ENCODE measurements at places on chromosomes 11 and 22.

GRCh38 chr22:45696227-45696626 lies 24.6 kb downstream of the ATXN10 start:
- no peak for DNase-seq

DNA sequence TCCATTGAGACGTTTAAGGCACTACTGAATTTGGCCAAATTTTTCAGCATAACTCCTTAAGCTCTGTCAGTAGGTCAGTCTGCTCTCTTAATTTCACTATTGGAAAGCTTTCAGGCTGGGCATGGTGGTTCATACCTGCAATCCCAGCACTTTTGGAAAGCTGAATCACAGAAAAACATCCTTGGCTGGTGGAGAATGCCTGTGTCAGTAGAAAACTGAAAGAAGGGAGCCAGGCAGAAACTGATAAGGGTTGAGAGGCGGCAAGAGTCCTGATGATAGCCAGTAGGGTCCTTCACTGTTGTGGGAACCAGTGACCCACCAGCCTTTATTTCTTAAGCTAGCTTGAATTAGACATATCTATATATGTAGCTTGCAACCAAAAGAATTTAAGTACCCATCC lies 22.6 kb downstream of the NEU3 start:
- DNase-seq = no peak

- no peak for DNase-seq
Measured at GRCh38 chr22:47124451-47124881, 362.0 kb downstream of the TBC1D22A start.

GRCh38 chr22:38203855-38204514 lies 2.2 kb downstream of the MAFF start:
- DNase-seq = peak; percentile 83

- DNase-seq = no peak
Measured at GRCh38 chr22:46929710-46930204, 167.3 kb downstream of the TBC1D22A start.

- no peak for DNase-seq
Measured at GRCh38 chr11:27100534-27100933, 59.9 kb downstream of the BBOX1 start.

- no peak for DNase-seq
Measured at GRCh38 chr11:17477361-17477760, 716 bp upstream of the ABCC8 start.

- no peak for DNase-seq
Measured at GRCh38 chr22:39360674-39361413, 11.1 kb downstream of the SYNGR1 start.

- DNase-seq = no peak
Measured at GRCh38 chr11:340539-341512, 20.2 kb upstream of the IFITM3 start.

DNA sequence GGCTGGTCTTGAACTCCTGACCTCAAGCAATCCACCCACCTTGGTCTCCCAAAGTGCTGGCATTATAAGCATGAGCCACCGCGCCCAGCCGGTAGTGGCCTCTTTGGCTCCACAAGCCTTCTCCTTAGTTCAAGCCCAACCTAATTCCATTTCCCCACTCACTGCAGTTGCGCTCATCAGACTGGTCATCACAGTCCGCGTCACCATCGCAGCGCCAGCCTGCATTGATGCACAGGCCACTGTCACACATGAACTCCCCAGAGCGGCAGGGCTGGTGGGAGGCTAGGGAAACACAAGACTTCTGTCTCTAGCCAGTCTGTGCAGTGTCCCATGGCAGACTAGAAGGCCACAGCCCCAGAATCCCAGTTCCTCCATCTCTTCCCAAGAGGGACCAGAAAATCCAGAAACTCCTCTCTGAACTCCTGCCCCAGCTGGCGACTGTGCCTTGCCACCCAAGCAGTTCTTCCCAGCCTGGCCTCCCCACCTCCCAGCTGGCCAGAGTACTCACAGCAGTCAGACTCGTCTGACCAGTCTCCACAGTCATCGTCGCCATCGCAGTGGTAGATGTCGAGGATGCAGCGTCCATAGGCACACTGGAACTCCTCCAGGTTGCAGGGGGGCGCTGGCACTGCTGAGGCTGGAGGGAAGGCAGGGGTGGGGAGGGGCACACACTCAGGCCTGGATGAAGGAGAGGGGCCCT lies 19.8 kb downstream of the LRP4 start:
- no peak for DNase-seq

- DNase-seq = no peak
Measured at GRCh38 chr11:93840981-93841380, 9.4 kb downstream of the VSTM5 start.

- DNase-seq = peak; percentile 70
Measured at GRCh38 chr11:68010090-68011041, at the start of gene ALDH3B1. TSS of gene ALDH3B1 (plus strand) at chr11:68010327. CDS start at chr11:68015298, 4,971 bp downstream.

DNA sequence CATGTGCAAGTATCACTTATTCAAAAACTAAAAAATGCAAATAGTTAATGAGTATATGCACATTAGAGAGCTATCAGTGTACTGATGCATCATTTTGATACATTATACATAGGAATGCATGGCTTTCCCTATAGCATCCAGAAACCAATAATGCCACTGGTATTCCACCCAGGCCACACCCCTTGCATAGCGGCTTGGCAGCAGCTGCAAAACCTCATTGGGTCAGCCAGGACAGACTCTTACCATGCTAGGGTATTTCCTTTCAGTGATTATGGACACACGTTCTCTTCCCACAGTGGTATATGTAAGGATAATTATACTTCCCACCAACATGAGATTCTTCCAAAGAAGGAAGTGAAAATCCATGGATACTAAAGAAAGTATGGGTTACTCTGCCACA lies 145.9 kb upstream of the PITPNB start:
- DNase-seq = peak; percentile 24

DNA sequence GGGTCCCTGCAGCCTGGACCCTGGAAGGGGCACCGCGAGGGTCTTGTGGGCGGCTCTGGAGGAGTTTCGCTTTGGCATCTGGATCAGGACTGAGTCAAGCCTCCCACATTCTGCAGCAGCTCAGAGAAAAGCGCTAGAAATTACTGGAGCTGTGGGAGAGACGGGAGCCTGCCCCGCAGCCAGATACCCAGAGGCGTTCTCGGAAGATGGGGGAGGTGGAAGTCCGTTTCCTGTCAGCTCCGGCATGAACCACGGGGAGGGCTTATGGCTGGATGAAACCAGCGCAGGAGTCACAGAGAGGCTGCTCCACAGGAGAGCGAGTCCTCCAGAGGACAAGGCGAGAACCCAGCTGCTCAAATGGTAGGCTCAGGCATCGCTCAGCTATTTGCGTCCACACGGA lies 379.3 kb downstream of the OPCML start:
- no peak for DNase-seq

DNA sequence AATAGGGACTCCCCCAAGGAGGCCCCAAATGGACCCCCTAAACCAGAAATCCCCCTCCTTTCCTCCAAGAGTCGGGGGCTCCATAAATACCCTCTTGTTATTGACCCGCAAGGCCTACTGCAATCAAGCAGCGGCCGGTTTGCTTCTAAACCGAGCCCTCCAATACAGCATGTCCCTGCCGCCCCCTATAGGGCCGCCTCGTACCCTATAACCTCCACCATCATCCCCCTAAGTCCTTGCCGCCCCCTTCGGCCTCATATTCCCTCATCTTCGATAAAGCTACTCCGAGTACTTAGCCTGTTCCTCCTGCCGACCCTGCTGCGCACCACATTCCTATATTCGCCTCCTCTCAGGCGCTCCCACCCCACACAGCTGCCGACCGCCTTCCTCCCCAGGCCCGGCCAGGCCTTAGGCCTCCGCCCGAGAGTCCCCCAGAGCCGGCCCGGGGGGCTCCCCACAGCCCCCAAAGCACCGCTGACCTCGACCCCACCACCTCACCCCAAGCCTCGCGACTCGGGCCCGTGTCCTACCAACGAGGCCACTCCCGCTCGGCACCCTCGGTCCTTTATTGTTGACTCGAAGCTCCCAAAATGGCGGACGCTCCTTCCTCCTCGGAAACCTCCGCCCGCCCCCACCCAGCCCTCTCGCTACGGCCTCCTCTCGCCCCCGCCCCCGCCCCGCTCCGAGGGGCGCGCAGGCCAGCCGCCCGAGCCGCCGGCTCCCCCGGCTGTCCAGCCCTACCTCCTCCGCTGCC lies 430 bp downstream of the DDX6 start:
- peak; percentile 56 for DNase-seq

- no peak for DNase-seq
Measured at GRCh38 chr22:20221421-20222340, 46.4 kb downstream of the RTN4R start.

DNA sequence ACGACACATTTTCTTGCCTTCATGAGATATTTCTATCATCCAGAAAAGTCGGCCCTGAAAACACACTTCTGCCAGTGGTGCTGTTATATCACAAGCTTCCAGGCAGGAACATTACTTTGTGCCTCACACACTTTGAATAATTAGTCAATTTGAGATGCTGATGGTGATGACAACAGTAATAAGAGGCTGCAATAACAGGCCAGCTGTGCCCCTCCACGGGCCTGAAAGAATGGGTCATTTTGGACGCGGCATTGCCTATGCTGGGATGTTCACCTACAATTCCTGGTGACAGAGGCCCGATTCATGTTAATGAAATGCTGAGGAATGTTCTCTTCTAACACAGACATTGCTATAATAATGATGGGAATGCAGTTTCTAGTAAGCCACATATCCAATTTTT lies 463.8 kb upstream of the KIRREL3 start:
- DNase-seq = no peak

DNA sequence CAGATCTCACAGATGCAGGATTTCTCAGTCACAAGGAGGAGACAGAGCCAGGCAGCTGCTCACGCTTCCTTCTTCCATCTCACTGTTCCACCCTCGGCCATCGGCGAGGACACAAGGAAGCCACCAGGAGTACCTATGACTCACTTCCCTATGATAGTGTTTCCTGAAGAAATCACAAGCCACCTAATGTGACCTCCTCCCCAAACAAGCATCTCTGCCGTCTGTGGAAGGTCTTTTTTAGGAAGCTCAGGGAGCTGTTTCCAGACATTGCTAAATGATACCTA lies 672.7 kb downstream of the TBC1D22A start:
- DNase-seq = no peak
